ENCODE measurements at places on chromosomes 16 and 17.

- DNase-seq, result no peak
Observed at GRCh38 chr17:16383216-16383615, 2.3 kb downstream of the UBB start.

- DNase-seq, result no peak
Observed at GRCh38 chr16:11768849-11769248, 26.2 kb upstream of the TXNDC11 start.

DNA sequence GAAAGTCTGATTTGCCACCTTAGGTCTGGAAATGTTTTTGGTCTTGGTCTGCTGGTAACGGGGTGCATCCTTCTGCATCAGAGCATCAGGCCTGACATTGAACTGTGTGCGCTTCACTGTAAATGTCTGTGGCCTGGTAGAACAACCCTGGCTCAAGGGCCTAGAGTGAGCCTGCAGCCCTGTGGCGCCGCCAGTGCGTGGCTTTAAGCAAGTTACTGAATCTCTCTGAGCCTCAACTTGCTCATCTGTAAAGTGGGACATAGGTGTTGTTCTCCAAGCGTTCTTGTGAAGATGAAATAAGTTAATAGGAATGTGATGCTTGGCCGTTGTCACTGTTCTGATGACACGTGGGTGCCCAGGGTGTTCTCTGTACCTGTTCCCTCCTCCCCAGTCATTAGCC lies 127.6 kb upstream of the CIBAR2 start:
- no peak for DNase-seq

DNA sequence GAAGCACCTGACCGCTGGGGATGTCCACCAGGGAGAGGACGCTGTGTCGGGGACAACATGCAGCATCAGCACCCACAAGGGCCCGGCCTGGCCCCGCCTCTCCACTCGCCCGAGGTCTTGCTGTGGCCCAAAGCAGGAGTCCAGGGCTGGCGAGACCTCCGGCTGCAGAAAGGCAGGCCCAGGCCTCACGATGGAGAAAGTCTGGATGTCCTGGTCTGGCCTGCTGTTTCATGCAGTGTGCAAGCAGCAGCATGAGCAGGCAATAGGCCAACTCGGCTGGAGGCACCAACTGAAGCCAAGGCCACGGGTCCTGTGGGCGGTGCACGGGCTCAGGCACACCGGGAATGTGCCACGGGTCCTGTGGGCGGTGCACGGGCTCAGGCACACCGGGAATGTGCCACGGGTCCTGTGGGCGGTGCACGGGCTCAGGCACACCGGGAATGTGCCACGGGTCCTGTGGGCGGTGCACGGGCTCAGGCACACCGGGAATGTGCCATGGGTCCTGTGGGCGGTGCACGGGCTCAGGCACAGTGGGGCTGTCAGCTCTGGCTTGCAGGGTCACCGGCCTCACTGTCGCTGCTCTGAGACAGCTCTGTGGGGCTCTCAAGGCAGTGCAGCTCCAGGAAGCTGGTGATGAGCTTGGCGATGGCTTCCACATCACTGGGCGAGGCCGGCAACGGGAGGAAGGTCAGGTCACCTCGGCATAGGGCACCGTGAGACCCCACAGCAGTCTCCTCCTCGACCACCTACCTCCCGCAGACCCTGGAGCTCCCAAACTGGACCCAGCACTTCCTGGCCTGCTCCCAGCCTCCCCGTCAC lies 6.9 kb downstream of the CYBC1 start:
- DNase-seq, result no peak

- no peak for DNase-seq
Observed at GRCh38 chr16:27244363-27244755, 24.2 kb downstream of the NSMCE1 start.

- DNase-seq, result no peak
Observed at GRCh38 chr17:57975044-57975443, 13.0 kb downstream of the VEZF1 start.

All from midbrain (tissue), 1 donor.